ENCODE measurements at places on chromosomes 5 and 9.
A peak's percentile ranks its signal among the peaks of the same experiment; 100 is the strongest.

DNA sequence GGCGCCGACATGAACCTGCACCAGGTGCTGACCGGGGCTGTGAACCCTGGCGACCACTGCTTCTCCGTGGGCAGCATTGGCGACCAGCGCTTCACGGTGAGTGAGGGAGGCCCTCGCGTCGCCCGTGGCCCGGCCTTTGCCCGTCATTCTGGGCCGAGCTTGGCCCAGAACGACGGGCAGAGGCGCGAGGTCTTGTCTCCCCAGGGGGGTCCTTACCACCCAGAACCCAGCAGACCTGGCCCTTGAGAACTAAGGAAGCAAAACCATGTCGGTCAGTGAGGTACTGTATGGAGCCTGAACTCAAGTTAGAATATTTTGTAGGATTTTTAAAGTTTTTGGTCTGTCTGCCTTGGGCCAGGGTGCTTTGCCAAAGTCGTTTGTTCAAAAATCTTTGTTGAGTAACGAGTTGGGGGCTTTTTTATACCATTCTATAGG is 691 bp downstream of the DMXL1 start:
- DNase-seq: peak; percentile 5

- peak; percentile 100 for DNase-seq
Observed at GRCh38 chr5:140710899-140711552, 10.8 kb downstream of the ZMAT2 start.

GRCh38 chr9:1055166-1055565 is 5.0 kb downstream of the DMRT2 start:
- DNase-seq: no peak

DNA sequence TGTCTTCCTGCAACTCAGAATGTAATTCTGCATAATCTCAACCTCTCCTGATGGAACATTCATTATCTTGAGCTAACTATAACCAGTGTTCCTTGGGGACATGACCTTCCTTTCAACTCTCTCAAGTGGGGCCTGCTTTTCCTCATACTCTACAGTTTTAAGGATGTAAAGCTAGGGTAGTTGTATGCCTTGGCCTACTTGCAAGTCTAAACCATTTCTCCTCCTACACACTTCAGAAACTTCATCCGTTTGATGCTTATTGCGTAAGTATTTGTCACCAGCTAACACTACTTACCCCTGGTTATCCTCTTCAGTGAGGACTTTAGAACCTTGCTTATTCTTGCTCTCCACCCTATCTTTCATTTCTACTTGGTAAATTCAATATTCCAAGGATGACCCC is 548.9 kb downstream of the HINT1 start:
- DNase-seq: no peak

- DNase-seq: no peak
Observed at GRCh38 chr5:146725025-146725424, 153.5 kb downstream of the PPP2R2B start.

GRCh38 chr9:120787933-120788332 is 5.3 kb downstream of the FBXW2 start:
- no peak for DNase-seq

- DNase-seq: no peak
Observed at GRCh38 chr5:141838326-141839014, 39.7 kb downstream of the PCDH1 start.

- DNase-seq: peak; percentile 18
Observed at GRCh38 chr5:31531543-31531887, 378 bp downstream of the DROSHA start.

DNA sequence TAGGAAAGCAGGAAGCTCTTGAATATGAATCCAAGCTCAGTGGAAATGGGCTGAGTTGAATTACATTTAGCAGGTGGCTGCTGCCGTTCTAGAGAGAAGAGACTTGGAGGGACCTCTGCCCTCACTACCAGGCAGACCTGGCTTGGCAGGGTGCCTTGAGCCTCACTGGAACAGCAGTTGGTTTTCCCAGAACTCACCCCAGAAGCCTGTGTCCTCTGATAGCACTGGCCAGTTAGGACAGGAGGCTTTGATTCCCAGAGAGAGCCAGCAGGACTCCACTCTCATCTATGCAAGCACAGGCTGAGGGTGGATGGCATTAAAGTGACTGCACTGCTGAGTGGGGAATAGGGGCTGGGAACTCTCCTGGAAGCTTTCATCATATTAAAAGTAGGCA is 54.8 kb downstream of the PWWP2A start:
- no peak for DNase-seq

DNA sequence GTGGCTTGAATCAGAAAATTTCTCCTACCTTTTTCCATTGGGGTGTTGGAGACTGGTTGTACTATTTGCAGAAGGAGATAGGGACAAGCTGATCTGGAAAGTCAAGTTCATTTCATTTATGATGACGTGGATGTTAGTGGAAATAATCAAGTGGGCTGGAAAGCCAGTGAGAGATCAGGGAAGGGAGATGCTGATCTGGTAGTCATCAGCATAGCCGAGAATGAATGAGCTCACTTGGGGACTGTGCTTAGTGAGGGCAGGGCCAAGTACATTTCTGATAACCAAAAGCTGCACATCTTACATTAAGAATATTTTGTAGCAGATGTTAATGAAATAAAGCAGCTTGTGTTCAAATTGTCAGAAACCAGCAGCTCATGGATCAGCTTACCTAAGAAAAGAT is 12.1 kb downstream of the MAN2A1 start:
- DNase-seq: no peak

DNA sequence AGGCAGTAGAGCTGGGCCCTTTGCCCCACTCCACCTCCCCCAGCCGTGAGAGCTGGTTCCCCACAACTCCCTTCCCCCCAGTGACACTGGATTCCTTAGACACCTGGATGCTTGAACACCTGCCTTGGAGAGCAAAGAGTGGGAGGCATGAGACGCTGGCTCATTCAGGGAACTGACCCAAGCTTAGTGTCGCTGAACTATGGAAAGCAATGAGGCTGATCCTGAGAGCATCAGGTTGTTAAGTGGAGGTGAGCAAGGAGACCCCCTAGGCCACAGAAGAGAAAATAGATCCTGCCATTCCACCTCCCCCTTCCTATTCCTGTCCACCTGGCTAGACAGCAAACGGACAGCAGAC is 2.0 kb downstream of the CCL19 start:
- no peak for DNase-seq

- DNase-seq: no peak
Observed at GRCh38 chr9:85599540-85600105, 142.1 kb downstream of the AGTPBP1 start.

DNA sequence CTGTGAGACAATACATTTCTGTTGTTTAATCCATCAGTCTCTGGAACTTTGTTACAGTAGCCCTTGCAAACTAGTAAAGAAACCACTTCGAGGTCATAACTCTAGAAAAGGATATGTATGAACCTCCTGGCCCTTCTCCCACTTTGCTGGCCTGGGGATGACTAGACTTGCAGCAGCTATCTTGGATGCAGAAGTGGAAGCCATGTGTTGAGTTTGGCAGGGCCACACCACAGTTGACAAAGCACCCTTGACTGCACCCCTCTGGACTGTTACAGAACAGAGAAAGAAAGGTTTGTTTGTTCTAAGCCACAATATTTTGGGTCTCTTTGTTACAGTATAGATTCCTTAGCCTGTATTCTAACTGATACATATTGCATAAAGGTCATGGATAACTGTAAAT is 183.2 kb upstream of the TAS2R1 start:
- no peak for DNase-seq

DNA sequence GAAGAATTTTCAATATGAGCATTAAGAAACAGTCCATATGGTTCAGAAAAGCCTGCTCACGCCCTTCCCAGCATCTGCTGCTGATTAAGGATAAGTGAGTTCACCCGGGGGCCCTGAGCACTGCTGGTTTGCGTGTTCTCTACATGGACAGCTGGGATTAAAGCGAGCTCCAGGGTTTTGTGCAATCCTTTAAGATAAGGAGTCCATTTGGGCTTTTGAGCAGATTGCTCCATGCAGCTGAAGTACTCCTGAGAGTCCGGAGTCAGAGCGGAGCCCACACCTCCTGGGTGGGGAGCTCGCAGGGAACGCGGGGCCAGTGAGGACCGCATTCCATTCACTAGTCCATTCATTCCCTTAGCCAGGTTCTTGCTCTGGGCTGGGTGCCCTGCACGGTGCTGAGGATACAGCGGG is 149.3 kb upstream of the COL5A1 start:
- no peak for DNase-seq

DNA sequence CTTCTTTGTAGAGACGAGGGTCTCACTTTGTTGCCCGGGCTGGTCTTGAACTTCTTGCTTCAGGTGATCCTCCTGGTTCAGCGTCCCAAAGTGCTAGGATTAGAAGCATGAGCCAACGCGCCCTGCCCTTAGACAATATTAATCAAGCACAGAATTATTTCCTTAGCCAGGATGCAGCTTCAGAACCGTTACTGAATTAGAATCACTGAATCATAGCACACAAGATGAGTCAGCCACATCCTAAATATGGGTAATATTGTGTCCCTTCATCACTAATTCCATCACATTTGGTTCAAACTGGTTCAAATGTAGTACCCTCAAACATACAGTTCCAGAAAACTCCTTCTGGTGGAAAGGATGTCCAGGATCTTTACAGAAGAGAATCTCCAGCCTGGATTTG is 82.7 kb downstream of the BNC2 start:
- peak; percentile 40 for DNase-seq

DNA sequence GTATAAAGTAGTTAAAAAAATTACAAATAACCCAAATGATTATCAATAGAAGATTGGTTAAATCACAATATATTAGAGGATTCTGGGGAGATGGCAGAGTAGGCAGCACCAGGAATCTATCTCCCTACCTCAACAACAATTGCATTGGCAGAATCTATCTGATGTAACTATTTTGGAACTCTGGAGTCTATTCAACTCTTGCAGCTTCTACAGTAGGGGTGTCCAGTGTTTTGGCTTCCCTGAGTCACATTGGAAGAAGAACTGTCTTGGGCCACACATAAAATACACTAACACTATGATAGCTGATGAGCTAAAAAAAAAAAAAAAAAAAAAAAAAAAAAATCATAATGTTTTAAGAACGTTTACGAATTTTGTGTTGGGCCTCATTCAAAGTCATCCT is 29.2 kb upstream of the ECM2 start:
- DNase-seq: no peak

DNA sequence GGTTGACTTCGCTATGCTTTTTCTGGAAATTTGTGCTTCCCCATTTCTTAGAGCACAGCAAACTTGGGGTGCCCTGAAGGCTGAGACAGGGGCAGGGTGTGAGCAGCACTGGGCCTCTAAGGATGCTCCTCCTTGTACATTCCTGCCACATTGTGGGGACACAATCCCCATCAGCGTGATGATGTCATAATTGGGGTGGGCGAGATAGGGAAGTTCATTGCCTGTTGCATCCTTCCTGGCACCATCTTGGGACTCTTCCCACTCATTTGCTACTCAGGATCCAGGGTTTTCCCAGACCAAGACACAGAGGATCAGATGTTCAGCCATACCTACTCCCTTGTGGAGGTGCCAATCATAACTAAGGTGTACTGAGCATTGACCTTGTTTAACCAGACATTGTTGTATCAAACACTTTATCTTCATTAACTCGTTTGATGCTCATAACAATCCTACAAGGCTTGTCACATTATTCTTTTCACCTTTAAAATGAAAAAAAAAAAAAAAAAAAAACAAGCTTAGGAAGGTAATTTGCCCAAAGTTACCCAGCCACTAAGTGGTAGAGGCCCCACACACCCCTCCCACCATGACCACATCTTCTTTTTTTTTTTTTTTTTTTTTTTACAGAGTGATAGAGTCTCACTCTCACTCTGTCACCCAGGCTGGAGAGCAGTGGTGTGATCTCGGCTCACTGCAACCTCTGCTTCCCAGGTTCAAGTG is 87.6 kb downstream of the UGCG start:
- DNase-seq: no peak

DNA sequence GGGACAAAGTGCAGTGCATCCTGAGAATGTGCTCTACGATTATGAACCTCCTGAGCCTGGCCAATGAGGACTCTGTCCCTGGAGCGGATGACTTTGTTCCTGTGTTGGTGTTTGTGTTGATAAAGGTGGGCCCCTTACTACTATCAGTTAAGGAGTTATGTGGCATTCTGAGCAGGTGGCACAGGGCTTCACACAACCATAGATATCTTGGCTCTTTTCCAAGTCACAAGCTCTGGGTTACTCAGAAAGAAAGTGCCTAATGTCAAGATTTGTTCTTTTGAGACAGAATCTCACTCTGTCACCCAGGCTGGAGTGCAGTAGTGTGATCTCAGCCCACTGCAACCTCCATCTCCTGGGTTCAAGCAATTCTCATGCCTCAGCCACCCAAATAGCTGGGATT is 99.0 kb downstream of the GAPVD1 start:
- no peak for DNase-seq

DNA sequence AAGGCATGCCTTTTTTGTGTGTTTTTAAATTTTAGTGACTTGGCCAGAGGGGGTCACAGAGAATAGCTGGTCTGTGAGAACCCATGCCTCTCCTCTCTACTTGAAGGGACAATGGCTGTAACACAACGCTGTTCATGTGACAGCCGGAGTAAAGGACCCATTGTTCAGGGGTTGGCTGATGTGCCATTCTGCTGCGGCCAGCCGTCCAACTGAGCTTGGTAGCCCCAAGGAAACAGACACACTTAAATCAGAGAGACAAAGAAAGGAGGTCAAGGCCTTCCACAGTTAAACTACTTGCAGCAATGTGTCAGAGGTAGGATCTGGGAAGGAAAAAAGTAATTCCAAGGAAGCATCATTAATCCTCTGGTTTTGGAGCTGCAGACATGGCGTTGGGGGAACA is 8.1 kb downstream of the MEGF10 start:
- DNase-seq: no peak

- no peak for DNase-seq
Observed at GRCh38 chr5:100760688-100761087, 142.4 kb downstream of the ST8SIA4 start.

DNA sequence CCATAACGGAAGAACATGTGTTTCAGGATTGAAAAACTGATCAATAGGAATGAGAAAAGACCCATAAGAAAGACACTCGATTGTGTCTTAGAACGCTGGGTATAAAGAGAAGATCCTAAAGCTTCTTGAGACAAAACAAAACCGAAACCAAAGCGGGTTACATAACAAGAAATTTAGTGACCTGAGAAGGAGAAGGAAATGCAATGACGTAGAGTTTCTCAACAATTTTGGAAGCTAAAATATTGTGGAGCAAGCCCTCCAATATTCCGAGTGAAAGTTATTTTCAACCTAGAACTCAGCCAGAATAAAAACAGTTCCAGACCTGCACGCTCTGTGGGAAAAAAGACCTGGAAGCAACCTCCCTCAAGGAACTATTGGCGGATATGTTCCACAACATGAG is 81.9 kb upstream of the FREM1 start:
- no peak for DNase-seq

All from kidney capillary endothelial cell (primary cell).